Common myeloid progenitor, CD34-positive (primary cell): ENCODE measurements at places on chromosomes 3 and 15.

DNA sequence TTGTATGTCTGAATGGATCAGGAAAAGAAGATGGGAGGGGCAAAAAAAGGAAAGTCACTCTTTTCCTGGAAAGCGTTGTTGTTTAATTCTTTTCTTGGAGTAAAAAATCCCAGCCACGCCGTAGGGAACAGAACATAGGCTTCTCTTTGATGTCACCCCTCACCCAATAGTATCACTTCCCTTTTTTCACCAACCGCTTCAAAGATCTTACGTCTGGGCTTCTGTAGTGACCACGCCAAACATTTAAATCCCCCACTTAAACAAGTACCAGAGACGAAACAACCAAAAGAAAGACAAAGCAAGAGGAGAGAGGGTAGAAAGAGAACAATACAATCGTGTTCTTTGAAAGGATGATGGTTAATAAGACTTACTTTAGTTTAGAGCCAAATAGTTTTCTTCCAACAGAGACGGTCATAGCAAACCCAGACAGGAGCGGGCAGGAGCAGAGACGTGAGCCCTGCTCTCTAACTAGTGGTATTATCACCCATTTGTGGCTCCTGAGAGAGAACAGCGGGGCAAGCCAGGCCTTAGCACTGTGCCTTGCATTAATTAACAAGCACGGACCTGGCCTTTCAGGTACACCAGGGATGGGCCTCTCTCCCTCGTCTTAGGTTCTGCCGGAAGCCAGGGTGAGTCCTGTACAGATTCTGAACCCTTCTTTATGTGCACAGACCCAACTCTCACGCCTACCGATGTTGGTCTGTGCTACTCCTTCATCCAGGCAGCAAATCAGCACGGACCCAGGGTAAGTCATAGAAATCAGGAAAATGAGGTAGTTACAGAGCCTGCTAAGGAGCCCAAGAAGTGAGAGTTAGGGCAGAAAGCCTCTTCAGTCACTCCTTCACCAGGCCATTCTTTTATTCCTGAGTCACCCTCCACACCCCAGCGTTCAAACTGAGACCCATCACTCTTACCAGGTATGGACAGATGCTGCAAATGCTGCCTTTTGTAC, 28.2 kb upstream of the BCL6 start:
- peak; percentile 66 for DNase-seq

DNA sequence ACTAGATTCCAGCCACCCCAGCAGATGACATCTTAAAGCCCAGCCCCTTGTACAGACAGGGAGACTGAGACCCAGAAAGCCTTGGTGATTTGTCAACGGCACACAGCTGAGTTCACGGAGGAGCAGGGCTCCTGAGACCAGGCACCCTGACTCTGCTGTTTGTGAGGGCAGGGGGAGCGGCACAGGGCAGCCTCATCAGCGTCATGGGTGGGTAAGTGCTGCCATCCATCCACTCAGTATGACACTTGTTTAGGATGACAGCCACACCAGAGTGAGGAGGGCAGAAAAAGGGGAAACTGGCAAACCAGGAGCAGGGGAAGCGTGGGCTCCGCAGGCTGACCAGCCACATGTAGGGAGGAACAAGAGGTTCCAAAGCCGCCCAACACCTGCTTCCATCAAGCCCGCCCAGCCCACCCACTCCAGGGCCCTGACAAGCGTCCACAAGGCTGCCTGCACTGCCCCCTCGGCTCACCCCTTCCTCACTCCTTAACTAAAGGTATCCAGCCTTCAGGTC, 19.9 kb downstream of the RBPMS2 start:
- no peak for DNase-seq

- peak; percentile 71 for DNase-seq
Observed at GRCh38 chr3:195106418-195106906, 164.5 kb downstream of the XXYLT1 start.

DNA sequence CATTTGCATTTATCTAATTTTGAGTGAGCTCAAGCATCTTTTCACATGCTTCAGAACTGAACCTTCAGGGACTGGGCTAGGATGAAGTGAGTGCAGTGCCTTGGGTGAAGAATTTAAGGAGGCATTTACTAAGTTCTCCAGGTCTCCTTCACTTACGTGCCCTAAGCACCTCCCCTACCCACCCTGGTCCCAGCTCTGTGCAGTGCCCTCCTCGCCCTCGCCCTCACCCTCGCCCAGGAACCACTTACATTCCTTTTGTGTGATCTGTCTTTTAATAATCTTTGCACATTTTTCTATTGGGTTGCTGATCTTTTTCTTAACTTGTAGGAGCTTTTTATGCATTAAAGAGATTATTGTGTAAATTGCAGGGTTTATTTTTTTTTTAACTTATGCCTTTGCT, 322.6 kb downstream of the THSD4 start:
- DNase-seq: no peak

DNA sequence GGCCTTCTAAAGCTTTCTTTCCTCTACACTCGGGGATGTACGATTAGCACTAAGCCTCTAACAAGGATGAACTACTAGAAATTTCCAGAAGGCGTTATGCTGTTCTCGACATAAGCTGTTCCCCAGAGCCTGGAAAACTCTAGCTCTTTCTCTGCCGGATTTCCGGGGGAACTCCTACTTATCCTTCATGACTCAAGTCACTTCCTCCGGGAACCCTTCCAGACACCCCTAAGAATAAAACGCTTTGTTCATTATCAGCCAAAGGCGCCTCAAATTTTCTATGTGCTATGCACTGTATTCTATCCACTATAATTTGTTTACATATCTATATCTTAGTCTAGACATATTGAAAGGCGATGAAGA, 455 bp upstream of the SNAP23 start:
- DNase-seq: no peak

- DNase-seq: no peak
Observed at GRCh38 chr3:186003610-186004009, 65.8 kb upstream of the TRA2B start.

GRCh38 chr15:74062236-74062635, 20.1 kb downstream of the GOLGA6A start:
- no peak for DNase-seq

DNA sequence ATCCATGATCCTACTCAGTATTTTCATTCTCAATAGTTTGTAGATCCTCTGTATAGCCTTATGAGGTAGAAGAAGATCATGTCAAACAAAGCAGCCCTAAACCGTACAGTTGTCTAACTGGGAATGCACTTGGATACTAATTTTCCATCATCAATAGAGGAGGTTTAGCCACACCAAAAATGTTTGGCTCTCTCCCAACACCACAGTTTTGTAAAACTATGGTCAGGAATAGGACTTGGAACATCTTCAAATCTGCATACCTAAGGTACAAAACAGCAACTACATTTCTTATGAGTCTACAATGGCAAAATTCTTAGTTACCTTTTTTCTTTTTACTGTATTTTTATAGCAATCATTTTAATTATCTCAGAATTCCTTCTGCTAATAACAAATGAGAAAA, 1001.6 kb downstream of the ROBO2 start:
- DNase-seq: no peak

- no peak for DNase-seq
Observed at GRCh38 chr3:59265566-59265965, 215.7 kb upstream of the CFAP20DC start.

GRCh38 chr3:171898192-171898591, 55.0 kb downstream of the TMEM212 start:
- no peak for DNase-seq

- no peak for DNase-seq
Observed at GRCh38 chr3:71228156-71228866, 355.2 kb downstream of the FOXP1 start.

DNA sequence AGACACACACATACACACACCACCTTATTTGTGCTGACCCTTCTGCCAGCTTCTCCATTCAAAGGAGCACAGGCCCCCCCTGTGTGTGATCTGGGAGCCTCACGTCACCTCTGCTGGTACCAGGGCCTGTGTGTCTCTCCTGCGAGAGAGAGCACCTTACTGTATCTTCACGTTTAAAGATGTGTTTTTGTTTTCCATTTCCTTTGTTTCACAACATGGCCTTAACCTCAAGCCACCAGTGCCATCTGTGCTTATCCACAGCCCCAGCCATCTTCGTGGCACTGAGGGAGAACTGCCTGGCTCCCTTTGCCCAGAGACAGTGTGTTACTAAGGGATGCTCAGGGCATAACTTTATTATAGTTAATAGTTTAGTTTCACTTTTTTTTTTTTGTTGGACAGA, 52.3 kb downstream of the ABHD2 start:
- DNase-seq: peak; percentile 85

GRCh38 chr3:192364316-192364715, 363.0 kb downstream of the FGF12 start:
- DNase-seq: no peak

DNA sequence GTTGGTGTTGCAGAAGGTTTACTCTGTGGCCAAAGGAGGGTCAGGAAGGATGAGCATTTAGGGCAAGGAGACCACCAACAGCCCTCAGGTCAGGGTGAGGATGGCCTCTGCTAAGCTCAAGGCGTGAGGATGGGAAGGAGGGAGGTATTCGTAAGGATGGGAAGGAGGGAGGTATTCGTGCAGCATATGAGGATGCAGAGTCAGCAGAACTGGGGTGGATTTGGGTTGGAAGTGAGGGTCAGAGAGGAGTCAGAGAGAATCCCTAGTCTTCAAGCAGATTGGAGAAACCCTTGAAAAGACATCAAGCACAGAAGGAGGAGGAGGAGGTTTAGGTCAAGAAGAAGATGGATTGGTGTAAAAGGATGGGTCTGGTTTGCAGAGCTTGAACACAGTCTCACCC, 4.0 kb downstream of the CCR5 start:
- DNase-seq: no peak

DNA sequence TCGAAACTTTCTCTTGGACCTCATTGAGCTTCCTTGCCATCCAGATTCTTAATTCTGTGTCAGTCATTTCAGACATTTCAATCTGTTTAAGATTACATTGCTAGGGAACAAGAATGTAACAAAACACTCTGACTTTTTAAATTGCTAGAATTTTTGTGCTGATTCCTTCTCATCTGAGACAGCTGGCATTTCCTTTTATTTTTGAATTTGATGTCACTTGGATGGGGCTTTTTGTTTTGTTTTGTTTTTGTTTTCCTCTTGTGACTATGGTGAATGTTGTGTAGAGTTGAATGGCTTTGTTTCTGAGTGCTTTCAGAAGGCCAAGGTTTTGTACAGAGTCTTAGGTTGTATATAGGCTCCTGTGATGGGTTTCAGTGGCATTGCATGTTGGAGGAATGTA, 1129.3 kb downstream of the NAALADL2 start:
- DNase-seq: no peak

DNA sequence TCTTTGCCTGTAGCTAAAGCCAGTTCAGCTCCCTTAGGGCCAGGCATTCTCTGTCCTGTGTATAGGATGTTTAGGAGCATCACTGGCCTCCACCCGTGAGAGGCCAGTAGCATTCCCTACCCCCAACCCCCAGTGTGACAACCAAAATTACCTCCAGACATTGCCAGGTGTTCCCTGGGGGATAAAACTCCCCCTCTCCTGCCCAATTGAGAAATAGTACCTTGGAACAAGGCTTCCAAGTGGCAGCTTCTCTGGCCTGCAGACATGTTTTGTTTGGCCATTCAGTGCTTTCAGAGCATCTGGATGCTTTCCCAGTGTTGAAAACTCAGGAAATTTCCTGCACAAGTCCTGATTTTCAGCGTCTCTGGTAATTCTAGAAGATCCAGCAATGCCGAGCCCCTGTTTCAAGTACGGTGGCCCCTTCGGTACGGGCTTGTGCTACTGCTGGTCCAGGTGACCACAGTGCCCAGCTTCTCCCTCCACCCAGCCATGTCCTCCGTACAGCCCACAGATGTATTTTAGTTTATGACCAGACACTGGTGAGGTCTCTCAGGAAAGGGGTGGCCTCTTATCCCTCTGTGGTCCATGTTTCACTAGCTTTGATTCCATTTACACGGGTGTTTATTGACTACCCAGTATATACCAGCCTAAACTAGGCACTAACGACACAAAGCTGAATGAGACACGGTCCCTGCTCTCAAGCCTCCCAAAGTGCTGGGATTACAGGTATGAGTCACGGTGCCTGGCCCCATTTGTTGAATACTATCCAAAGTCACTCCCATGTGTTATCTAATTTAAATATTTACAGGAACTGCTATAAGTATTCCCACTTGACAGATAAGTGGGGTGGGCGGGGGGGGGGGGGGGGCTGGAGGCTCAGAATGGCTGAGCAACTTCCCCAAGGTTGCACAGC, 125.4 kb upstream of the RAD18 start:
- DNase-seq: no peak

DNA sequence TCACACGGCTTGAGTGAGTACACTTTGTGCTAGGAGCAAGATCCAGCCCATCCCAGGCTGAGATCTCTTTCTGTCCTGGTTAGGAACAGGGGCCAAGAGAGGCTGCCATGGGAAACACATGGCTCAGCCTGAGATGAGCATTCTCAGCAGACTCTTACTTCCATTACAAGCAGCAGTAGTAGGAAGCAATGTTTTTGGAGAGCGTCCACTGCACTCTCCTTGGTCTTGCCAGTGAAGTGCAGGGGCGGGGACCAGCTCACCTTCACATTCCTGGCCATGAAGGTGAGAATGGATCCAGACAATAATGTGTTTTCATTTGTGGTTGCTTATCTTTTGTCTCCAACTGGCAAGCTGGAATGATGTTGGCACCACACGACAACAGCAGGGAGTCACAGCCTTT, 24.7 kb downstream of the ZNF80 start:
- no peak for DNase-seq

DNA sequence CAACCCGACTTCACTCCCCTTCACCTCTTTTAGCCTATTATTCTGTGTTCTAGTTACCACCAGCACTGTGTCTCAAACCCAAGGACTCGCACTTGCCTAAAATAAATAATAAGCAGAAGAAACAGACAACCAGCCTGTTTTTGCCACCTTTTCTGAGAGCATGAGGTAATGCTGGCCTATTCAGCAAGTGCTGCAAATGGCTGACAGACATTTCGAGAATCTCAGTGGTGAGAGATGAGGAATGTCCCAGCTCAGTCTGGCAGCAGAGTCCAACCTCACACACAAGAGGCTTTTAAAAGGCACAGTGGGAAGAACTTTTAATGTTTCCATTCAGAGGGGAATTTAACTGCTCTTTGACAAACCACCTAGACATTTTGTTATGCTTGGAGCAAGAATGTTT, 143.3 kb upstream of the GMNC start:
- DNase-seq: no peak

GRCh38 chr3:135869439-135870105, 96.0 kb upstream of the PPP2R3A start:
- DNase-seq: no peak

GRCh38 chr3:45333549-45333948, 54.8 kb upstream of the LARS2 start:
- peak; percentile 63 for DNase-seq

DNA sequence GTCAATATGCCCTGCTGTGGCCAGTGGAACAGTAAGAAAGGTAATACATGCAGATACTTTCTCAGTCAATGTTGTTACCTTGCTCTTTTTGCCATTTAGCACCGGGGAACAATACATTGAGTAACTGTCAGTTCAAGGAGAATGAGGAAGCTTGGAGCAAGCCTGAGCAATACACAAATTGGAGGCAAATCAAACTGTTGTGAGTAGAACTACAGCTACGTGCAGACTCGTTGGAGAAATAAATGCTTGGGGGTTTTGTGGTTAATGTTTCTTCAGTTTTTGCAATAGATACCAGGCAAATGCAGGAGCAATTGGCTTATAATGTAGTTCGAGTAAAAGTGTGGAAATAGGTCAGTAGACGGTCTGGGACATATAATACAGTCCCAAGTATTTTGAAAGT, 587.3 kb upstream of the ROBO1 start:
- no peak for DNase-seq
